ENCODE measurements at places on chromosomes 12 and 14.

GRCh38 chr12:89401433-89402058 is 49.2 kb upstream of the DUSP6 start:
- DNase-seq, result no peak

DNA sequence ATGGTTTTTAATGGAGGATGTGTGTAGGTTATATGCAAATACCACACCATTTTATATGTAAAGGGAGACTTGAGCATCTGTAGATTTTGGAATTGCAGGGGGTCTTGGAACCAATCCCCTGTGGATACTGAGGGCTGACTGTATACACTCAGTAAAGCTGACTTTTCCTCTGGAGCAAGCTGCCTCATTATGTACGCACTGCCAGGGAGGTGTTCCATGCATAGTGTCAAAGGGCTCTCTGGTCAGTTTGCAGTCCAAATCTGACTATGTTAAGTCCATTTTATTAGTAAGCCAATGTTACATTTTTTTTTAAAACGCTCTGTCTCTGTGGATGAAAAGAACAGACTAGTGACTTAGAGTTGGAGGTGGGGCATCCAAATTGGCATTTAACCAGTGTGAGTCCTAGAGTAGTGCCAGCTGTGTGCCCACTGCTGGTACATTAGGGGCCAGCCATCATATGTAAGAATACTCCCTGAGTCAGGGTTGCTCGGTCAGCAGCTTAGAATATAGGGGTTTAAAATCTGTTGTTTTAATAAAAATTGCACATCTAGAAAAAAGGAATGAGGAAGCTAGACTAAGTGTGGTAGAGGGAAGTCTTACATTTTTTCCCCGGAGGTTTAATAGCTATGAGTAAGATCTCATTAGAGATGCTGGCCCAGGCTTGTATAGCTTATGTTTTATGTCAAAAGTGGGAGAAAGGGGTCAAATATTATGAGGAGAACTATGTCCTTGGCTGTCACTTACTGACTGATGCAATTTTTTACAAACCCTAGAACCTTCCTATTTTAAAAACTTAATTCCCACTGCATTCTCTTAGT is 87.0 kb downstream of the TESC start:
- no peak for DNase-seq

DNA sequence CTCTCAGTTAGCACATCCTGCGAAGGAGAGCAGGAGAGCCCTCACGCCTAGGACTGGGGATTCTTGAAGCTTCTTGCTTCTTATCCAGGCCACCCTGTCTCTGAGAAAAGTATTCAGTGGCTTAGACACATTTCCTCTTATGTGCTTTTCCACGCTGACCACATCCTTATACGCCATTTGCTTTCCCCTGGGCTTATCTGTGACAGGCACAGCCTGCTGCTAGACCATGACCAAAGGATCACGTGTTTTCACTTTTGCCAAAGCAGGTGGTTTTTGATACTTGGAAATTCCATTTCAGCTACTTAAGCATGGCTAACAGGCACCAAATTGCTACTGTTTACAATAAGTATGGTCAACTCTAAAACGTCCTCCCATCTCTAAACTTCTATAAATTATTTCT is 587.4 kb downstream of the AACS start:
- DNase-seq, result peak; percentile 32

DNA sequence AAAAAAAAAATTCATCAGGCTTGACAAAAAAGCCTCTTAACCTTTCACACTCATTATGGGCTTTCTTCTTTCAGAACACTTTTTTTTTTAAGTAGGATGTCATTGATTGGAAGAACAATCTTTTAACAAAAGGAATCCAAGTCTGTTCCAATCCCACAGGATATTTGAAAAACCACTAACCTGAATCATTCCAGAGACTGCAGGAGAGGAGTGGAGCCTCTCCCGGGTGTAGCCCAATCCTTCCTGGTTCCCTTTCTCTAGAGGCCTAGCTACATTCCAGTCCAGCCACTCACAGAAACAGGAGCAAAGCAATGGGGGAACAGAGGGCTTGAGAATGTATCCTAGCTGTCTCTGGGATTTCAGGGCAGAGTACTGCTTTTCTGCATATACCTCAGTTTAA is 4.3 kb downstream of the MFAP5 start:
- no peak for DNase-seq

GRCh38 chr12:31236998-31237637 is 88.8 kb downstream of the SINHCAF start:
- no peak for DNase-seq

GRCh38 chr12:132154941-132155770 is 10.9 kb downstream of the NOC4L start:
- DNase-seq, result no peak

GRCh38 chr14:94408546-94409095 is 20.2 kb upstream of the SERPINA1 start:
- no peak for DNase-seq

- no peak for DNase-seq
Observed at GRCh38 chr12:128510511-128510910, 243.5 kb downstream of the TMEM132C start.
